8988T (cell line): ENCODE measurements at places on chromosomes 16 and 17.

- no peak for DNase-seq
Measured at GRCh38 chr17:45997624-45998023, 1.4 kb upstream of the STH start.

GRCh38 chr17:17398943-17399926 is 77.6 kb upstream of the MED9 start:
- no peak for DNase-seq

- no peak for DNase-seq
Measured at GRCh38 chr16:66651474-66651765, 45.1 kb downstream of the CMTM4 start.

DNA sequence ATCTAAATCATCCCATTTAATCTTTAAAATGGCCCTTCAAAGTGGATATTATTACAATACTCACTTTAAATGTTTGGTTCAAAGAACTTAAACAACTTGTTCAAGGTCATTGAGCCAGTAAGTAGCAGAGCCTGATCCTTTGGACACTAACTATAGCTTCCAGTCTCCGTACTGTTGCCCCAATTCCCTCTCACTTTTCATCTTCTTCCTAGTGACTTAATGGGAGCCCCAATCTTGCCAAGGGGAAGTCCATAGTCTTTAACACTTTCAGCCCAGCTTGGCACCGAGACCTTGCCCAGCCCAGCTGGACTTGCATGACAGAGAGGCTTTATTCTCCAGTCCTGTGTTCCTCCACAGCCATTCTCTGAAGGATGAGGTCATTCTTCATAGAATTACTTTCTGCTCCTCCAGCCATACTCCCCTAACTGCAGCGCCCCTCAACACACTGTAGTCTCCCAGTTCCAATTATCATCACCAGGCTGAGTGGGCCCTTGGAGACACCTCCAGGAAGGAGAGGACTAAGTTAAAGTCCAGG is 49.2 kb upstream of the NLK start:
- no peak for DNase-seq

- DNase-seq, result no peak
Measured at GRCh38 chr17:56358651-56359050, 205.4 kb downstream of the ANKFN1 start.

DNA sequence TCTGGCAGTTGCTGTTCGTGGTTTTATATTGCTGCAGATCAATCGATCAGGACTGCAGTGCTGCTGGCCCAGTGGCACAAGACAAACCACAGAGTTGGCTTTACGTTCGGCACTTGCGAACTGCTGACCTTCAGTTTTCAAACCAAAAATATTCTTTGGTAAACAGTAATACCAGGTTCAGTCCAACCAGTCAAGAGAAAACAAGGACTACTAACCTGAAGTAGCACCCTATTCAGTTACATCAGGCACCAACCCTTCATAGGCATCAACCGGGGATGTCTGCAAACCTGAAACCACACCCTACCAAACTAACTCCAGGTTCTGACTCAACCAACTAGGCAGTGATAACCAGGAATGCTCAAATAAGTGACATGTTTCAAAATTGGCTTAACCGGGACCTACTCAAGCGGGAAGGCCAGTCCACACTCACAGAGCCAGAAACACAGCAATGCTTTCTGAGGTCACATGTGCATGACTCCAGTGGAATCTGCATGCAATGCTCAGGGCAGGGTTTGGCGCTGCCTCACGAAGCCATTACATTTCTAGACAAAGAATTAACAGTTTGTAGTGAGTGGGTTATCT is 91.1 kb downstream of the SMG6 start:
- DNase-seq, result no peak

- no peak for DNase-seq
Measured at GRCh38 chr17:72774236-72774635, 318.3 kb downstream of the SLC39A11 start.

- DNase-seq, result no peak
Measured at GRCh38 chr17:76131051-76131691, 9.9 kb downstream of the FOXJ1 start.

DNA sequence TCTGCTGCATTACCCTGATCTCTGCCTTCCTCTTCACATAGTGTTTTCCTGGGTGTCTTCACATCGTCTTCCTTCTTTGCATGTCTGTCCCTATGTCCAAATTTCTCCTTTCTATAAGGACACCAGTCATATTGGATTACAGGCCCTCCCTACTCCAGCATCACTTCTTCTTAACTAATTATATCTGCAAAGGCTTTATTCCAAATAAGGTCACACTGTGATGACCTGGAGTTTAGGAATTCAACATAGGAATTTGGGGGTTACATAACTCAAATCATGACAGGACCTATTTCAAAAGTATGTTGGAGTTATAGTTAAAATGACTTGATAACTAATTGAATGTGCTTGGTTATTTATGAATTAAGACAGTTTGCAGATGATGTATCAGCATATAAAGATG is 490.5 kb upstream of the ERCC4 start:
- DNase-seq, result no peak
